NCI-H1105 treated with DMSO at 0.1 percent for 48 hours (cell line): ENCODE measurements at places on chromosomes 1 and 21.

DNA sequence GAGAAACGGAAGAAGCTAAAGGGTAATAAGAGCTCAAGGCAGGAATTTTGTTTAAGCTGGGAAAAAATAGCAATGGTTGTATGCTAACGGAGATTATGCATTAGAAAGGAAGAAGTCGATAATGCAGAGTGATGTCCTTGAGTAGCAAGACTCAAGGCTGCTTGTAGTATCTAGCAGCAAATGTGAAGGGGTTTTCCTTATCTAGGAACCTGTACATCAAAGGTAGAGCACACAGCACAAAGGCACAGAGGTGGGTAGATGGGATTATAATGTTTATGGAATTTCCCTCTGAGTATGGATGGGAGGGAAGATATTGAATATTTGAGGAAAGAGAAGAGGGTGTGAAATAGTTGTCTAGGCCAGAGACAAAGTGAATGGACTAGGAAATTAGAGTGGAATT is 114.1 kb downstream of the PROX1 start:
- DNase-seq = no peak

DNA sequence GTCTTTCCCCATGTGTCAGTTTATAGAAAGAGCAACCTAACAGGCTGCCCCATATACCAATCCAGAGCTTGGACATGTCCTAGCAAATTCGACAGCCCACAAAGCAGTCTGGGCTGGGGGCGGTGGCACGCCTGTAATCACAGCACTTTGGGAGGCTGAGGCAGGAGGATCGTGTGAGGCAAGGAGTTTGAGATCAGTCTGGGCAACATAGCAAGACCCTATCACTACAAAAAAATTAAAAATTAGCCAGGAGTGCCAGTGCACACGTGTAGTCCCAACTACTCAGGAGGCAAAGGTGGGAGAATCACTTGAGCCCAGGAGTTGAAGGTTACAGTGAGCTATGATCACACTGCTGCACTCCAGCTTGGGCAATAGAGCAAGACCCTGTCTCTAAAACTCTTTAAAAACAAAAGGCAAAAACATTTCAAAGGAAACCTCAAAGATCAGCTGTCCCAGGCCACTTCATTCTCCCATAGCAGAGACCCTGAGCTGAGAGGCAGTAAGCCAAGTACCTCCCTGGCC is 54.4 kb downstream of the SETD4 start:
- no peak for DNase-seq

- no peak for DNase-seq
Observed at GRCh38 chr1:183368213-183369108, 49.7 kb downstream of the NMNAT2 start.

GRCh38 chr21:42809577-42810475 is 69.5 kb downstream of the WDR4 start:
- DNase-seq = no peak

GRCh38 chr1:154179946-154180687 is 11.8 kb downstream of the TPM3 start:
- DNase-seq = no peak

DNA sequence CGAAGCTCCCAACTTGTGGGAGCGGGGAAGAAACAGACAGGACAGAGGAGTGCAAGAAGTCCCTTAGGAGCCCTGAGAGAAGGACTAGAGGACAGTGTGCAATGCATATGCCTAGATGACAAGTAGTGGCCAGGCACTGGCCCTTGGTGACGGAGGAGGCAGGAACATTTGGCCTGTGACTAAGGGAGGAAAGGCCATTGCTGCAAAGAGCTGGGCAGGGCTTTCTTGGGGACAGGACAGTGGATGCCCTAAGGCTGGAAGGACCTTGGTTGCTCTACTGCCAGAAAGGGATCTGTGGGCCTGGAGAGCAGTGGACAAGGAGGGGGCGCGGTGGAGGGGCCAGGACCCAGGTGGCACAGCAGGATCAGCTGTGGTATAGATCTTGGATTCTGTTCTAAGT is 481.3 kb downstream of the CAMTA1 start:
- DNase-seq = no peak

DNA sequence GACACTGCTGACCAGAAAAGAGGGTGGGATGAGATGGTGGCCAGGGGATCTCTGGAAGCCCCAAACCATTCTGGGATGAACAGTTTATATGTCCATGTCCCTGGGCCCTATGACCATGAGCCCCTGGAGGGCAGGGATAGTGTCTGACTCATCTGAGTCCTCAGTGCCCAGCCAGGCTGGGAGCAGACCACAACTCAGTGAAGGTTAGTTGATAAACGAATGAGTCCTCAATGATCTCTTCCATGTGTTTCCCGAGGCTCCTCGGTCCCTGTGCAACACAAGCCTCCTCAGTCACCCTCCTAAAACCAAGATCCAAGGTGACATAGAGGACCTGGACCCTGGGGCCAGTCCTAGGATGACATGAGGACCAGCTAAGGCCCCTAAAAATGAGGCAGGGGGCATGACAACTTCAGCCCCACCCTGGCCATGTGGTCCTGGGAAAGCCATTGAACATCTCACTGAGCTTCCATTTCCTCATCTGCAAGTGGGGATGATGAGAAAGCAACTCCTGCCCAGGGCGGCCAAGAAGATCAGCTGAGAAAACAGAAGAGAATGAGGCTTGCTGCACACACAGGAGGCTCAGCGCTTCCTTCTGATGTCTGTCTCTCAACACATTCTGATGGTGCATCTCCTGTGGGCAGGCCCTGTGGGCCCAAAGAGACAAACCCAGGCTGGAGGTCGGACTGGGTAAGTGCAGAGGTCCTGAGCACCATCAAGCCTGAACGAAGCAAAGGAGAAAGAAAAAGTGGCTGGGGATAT is 86.3 kb downstream of the GLIS1 start:
- no peak for DNase-seq
